NCI-H446 treated with DMSO at 0.1 percent for 48 hours (cell line): ENCODE measurements at places on chromosomes 1 and 21.

DNA sequence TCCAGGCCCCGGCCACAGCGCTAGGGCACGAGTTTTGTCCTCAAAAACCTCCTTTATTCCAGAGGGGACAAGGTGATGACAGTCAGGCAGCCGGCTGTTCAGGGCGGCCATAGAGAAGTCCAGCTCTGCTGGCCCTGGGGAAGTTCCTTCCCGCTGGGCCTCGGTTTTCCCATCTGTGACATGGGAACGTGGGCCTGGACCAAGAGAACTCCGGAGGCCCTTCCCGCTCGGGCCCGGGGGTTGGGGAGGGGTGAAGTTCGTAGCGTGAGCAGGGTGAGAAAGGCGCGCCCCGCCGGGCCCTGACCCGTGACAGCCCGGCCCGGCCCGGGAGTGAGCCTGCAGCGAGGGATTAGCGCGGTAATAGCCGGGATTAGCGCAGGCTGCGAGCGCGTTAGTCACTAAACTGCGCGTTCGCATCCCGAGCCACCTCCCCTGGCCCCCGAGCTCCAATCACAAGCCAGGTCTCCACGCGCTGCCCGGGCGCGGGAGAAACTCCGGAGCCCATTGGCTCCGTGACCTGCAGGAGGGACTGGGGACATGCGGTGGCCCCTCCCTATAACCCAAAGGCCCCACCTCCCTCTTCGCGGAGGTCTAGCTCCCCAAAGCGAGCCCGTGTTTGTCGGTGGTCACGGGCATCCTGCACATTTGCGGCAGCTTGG lies 29.8 kb upstream of the PADI2 start:
- no peak for DNase-seq

GRCh38 chr1:41468122-41468762 lies 16.2 kb downstream of the EDN2 start:
- no peak for DNase-seq

- peak; percentile 39 for DNase-seq
Observed at GRCh38 chr1:26288311-26288941, 8.5 kb downstream of the SH3BGRL3 start.

DNA sequence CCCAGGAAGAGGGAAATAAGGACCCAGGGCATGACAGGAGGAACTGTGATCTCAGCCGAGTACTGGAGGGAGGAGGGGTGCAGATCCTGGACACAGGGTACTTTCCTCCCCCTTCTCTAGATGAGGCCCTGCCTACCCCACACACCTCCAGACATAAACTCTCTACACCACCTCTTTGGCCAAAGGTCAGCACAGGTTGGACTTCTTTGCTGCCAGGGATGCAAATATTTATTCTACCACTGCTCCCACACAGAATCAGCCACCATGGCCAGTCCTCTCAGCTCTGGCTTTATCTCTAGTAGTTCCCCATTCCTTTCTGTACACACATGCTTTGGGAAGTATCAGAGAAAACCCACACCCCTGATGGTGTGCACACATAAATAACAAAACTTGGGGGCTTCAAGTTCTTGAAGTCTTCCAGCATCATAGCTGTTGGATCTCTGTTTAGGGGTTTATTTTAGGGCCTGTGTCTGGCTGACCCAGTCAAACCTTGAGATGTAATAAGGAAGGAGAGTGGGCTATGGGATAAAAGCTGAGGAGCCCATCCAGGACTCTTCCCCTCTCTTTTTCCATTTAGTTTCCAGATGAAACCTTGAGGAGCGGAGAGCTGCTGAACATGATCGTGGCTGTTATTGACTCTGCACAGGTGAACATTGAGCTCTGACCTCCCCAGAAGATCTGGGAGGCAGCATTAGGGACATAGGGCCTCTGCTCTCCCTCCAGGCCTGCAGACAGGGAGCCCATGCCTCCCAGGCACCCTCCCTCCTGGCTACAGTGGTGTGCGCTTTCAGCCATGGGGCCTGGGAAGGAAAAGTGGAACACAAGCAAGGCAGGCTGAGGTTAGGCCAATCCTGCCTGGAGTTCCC lies 6.7 kb upstream of the SLC27A3 start:
- no peak for DNase-seq

DNA sequence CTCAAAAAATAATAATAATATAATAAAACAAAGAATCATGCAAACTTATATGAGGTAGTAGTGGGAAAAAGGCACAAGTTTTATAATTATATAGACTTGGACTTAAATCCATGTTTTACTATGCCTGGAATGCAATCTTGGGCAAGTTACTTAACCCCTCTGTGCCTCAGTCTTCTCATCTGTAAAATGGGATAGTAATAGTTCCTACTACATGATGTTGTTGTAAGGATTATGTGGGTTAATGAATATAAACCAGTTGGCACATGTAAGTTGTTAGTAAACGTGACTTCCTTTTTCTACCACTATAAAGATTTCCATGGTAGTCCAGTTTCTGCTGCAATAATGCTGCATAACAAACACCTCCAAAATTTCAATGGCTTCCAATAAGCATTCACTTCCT lies 10.8 kb upstream of the KIF14 start:
- DNase-seq = no peak

DNA sequence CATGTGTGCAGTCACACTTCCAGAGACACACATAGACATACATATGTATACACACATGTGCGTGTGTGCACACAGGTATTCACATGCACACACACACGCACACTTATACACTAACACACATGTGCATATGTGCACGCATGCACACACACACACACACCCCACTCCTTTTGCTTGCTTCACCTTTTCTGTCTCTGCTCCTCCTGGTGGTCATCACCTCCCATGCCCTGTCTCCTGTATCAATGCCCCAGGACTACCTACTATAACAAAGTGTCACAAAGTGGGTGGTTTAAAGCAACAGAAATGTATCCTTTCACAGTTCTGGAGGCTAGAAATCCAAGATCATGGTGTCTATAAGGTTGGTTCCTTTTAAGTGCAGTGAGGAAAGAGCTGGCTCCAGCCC lies 27.4 kb downstream of the ETS2 start:
- DNase-seq = no peak

DNA sequence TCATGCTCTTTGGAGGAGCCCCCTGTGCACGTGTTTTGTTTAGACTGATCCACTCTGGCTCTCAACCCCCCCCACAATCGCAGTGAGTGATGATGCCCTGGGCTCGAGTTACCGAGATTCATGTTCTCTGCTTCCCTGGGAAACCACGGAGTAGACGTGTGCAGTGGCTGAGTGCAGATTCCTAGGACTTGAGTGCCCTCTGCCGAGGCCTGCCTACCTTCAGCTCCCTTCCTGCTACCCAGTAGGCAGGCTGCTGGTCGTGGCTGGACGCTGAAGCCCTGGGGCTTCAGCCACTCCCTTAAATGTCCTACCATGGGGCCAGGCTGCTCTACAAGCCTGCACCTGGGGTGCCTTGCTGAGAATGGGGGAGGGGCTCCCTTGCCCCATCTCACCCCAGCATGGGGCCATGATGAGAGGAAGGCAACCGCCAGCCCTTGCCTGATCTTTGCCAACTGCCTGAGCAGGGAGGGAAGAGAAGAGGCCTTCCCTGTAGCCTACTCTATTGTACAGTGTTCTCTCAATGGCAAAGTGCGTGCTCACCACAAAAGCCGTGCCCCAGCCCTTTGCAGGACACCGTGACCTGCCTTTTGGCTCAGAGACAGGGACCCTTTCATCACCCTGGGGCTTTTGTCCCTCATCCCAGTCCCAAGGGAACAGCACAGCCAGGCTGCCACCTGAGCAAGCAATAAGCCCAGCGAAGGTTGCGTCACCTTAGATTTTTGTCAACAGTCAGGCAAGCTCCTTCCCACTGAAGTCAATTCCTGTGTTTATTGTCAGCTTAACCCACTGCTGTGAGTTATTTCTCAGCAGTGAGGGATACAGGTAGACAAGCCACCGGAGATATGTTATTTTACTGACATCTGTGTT lies 4.1 kb upstream of the GRIK3 start:
- peak; percentile 72 for DNase-seq

DNA sequence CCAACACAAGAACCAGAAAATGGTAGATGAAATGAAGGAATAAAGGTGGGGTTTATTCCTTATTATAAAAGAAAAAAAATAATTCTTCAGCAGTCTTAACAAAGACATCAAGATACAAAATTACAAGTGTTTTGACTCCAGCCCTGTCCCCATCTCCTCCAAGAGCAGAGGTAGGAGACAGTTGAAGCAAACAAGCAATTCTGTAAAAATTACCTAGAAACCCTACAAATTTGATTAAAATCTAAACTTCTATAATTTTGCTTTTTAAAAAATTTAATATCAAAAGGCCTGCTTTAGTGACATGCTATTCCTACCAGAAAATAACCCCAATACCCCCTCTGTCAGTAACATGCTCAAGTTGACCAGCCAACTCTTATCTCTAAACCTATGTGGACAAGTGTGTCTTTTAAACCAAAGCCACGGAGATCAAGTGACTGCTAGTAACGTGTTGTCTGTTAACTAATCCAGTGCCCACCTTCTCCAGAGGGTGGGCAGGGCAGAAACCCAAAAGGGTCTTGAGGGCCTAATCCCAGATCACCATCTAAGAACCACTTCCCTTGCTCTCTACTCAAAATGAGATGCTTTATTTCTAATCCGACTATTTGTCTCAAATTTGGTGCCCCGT lies 8.4 kb downstream of the GLUL start:
- DNase-seq = no peak

DNA sequence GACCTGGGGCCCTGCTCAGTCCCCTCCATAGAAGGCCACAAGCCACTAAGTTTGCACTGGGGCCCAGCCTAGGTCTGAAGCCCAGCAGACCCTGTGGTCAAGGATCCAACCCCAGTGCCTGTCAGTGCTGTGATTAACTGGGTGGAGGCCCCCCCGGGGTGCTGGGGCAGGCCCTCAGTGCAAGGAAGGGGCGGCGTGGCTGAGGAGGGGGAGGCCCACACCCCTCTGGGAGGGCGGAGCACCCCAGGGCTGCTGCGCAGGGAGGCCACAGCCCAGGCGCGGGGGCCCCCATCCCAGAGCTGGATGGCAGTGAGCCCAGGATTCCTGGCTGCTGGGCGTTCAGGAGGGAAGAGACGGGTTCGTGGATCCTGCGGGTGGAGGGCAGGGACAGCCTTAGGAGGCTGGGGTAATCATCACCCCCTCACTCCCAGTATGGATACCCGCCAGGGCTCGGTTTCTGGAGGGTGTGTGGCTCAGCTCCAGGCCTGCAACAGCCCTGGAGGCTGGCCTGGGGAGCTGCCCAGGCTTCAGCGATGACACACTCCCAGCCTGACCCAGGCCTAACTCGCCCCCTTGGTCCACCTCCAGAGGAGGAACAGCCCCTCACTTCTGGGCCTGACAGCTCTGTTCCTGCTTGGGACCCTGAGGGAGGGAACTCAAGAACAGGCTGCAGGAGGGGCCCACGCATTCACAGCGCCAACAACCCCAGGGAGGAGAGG lies 890 bp downstream of the GJC2 start:
- peak; percentile 5 for DNase-seq

- no peak for DNase-seq
Observed at GRCh38 chr1:78301141-78301540, 189.6 kb upstream of the PTGFR start.

GRCh38 chr1:64745181-64745985 lies 508 bp downstream of the RAVER2 start:
- DNase-seq = peak; percentile 21

GRCh38 chr1:34455121-34455520 lies 278.4 kb downstream of the C1orf94 start:
- DNase-seq = no peak

DNA sequence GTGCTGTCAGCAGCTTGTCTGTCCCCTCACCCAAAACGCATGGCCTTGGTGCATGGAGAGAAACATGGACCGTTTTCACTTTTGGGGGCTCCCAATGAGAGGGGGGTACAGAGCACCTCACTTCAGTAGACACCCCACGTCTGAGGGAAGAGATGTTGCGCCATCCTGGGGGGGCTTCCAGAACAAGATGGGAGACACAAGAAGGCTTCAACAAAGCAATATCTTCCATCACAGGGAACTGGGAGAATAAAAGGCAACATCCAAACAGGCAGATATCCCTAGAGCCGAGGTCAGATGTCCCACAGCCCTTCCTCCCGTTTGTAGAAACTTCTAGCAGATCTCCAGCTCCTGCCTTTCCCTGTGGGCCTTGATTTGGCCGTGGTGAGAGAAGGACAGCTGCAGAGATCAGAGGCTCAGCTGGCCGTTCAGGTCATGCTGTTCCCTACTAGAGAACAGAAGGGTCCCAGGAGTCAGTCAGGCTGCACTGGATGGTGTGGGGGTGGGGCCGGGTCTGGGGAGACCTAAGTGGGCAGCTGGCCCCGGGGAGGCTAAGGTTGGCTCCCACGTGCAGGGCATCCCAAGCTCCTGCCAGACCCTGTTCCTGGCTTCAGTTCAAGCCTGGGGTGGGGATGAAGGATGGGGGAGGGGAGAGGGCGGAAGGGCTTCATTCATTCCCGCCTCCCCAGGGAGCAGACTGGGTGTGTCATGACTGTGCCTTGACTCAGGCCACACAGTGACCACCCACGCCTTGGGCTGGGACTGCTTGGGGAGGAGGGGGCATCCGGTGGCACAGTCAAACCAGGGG lies 4.4 kb downstream of the PLOD1 start:
- DNase-seq = no peak

DNA sequence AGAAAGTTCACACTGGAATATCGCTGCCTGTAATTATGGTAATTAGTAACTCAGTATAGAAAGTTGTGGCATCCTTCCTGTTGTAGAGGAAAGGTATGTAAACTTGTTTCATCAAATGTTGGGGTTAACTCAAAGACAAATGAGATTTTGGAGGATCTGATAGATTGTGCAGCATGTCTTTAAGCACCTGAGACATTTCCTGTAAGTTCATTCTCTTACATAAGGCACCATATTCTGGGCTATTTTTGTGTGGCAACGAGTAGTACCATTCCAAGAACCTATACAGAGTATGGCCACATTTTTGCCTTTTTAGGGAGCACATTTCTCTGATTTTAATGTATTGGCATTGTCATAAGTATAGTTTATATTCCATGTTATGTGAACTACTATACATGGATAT lies 88.8 kb downstream of the CDC14A start:
- DNase-seq = no peak

GRCh38 chr1:155776414-155776813 lies 80.6 kb downstream of the GON4L start:
- no peak for DNase-seq

DNA sequence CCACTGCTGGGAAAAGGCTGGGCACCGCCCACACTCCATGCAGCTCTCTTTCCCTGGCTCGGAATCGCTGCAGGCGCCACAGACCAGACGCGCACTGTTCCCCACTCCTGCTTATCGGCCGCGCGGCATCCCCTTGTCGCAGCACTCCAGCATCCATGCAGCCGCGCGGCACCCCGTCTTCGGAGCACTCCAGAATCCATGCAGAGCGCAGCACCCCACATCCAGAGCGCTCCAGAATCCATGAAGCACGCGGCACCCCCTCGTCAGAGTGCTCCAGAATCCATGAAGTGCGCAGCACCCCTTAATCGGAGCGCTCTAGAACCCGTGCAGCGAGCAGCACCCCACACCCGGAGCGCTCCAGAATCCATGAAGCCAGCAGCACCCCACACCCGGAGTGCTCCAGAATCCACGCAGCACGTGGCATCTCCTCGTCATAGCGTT lies 9.5 kb downstream of the TFF3 start:
- no peak for DNase-seq

DNA sequence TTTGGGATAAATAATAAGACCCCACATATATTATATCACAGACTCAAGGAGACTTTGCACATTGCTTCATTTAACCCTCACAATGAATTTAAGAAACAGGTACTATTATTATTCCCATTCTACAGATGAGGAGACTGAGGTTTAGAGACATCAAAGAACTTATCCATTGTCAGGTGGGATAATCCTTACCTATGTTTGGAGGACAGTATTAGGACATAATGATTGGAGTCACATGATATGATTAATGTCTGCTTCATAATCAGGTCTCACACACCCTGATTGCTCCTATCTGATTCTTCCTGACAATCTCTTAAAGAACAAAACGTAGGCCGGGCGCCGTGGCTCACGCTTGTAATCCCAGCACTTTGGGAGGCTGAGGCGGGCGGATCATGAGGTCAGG lies 16.9 kb downstream of the IRF2BP2 start:
- no peak for DNase-seq
